ENCODE measurements at places on chromosomes 16 and 17. TPM values are rescaled to one million over a fixed set of nuclear protein-coding genes. Genes with fewer than 3 reads are reported as not detected.

The ELMO3 gene
- 4.0 TPM for total RNA-seq

DNA sequence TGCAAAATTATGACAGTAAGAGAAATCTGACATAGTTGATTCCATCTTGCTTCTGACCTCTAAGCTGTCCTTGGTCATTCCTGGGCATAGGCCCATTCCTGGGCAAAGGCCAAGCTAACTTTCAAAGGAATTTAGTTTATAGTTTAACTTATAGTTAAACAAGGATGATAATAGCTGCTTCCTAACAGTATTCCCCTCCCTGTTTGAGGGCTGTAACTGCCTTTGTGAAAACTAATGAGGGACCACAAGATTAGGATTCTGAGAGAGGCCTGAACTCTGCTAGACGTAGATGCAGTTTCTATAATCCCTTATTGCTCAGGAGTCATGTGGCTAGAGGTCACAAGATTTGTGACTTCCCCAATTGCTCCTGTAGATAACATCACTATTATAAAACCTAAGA lies 80.2 kb upstream of the ASIC2 start:
- no peak for DNase-seq

- DNase-seq = no peak
Measured at GRCh38 chr16:23288209-23288608, 13.9 kb upstream of the SCNN1B start.

- DNase-seq = no peak
Measured at GRCh38 chr17:28404007-28404406, 2.0 kb downstream of the SLC46A1 start.

The STAC2 gene
- total RNA-seq = 0.41 TPM

The SLC13A2 gene
- 1.1 TPM for total RNA-seq

DNA sequence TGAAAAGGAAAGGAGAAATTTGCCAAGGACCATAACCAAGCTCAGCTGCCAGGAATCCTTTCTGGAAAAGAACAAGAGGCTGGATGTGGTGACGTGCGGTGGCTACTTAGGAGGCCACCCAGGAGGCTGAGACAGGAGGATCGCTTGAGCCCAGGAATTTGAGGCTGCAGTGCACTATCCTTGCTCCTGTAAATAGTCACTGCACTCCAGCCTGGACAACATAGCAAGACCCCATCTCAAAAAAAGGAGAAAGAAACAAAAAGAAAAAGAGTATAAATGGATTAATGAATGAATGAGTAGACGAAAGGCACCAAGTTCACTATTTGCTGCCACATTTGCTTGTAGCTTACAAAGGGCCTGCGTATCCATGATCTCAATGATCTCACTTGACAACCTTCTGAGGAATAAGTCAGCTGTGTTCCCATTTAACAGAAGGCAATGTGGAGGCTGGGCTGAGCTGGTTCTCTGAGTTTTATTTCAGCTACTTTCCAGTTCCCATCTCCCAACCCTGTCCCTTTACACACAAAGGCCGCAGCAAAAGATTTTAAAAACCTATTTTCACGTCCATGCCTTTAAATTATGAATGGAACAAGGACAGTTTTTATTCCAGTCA lies 29.8 kb downstream of the ARSG start:
- no peak for DNase-seq

DNA sequence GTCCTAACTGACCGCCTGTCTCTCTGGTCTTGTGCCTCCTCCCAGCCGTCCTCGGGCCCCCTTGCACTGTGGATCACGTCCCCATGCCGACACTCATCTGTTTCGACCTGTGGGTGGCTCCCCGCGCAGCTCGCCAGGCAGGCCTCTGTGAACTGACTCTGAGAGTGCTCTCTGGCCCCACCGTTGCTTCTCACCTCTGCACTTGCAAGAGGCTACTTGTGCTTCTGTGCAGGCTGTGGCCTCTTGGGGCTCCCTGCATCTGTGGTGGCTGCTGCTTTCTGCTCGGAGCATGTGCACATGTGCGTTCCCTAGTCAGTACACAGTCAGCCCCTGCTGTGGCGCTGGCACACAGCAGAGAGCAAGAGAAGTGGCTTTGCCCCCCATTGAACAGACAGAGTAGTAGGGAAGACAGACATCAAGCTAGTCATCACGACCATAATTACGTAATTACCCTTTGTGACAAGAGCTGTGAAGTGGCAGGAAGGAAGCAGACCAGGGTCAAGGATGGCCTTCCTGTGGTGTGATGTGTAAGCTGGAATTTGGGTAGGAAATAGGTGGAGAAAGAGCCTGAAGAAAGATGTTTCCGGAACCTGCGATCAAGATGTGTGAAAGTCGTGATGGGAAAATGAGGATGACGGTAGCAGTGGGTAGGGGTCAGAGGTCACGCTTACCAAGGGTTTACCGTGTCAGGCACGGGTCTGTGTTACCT lies 256.0 kb upstream of the CACNG5 start:
- no peak for DNase-seq

DNA sequence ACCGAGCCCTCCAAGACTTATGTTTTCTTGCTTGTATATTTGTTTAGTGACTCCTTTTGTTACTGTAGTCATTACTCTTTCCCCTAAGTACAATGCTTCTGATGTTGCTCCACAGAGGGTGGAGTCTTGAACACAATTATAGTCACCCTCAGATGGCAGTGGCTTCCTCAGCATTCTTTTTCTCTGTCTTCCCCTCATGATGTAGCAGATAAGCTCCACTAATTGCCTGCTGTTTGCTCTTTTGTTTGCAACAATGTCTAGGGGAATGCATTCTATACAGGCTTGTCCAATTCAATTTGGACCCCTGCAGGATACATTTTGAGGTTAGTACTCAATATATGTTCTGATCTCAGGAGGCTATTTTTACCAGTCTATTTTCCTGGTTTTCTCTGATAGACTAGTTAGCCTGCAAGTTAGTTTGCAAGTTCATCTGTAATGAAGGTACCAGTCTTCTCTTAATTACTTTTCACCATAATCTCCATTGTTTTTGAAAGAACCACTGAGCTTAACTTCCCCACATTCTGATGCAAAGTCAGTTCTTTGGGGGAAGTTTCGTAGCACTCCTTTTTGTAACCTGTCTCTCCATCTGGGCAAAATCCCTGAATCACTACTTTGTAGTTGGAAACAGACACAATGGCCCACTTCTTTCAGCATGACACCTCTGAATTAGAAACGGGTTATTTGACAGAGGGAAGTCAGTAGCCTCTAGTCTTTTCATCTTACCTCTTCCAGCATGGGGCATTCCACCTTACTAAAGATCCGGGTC lies 1509.2 kb downstream of the CDH11 start:
- no peak for DNase-seq

DNA sequence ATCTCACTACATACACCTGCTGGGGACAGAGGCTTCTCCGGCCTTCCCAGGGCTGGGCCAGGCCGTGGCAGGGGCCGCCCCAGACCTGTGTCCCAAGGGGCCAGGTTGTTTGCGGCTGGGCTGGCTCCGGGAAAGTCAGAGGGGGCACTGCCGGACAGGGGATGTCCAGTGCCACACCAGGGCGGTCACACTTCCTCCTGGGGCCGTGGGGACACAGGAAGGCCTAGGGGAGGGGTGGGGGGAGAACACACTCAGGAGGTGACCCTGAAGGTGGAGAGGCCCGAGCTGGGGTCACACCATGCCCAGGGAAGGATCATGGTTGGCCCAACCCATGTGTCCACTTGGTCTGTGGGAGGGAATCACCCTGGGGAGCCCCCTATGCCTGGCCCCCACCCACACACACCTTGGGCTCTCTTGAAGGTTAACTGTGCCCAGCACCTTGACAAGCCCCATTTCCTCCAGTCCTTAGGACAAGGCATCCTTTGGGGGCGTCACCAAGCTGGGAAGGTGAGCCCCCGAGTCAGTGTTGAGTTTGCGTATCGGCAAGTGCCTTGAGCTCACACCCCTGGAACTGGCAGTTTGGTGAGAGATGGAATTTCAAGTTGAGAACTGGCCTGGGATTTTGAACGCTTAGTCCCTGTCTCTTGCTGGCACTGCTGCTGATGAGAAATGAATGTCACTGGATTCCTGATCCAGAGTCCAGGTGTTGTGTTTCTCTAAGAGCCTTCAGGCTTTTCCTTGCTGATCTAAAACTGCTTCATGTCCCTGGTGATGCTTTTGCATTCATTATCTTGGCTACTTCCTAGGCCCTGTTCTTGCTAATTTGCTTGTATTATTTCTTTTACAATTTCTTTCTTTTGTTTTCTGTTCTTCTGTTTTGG lies 7.7 kb upstream of the ACTG1 start:
- no peak for DNase-seq

DNA sequence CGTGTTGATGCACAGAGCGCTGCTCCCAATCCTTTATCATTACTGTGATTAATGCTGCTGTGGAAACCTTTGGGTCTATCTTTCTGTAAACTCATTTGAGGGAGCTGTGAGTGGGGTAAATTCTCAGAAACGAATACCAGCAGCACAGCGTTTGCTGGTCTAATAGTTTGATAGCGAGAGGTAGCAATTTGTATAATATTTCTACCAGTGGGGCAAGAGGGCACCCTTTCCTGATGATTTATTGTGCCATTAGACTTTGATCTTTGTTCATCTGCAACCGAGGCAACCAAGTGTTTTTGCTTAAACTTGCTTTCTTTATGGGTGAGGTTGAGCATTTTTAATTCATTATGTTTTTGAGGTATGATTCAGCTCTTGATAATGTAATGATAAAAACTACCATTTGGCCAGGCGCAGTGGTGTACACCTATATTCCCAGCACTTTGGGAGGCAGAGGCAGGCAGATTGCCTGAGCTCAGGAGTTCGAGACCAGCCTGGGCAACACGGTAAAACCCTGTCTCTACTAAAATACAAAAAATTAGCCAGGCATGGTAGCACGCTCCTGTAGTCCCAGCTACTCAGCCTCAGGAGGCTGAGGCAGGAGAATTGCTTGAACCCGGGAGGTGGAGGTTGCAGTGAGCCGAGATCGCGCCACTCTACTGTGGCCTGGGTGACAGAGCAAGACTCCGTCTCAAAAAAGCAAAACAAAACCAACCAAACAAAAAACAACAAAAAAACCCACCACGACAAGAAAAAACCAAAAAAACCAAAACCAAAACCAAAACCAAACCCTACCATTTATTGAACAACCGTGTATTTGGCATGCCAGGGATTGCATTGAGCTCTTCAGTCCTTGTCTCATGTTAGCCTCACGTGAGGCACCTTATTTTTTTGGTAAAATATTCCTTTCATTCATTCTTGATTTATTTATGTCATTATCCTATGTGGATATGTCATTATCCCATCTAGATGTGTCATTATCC lies 81.5 kb downstream of the PLCG2 start:
- no peak for DNase-seq

The TMEM88 gene
- 4.5 TPM for total RNA-seq

The GAS7 gene
- total RNA-seq = 144 TPM

GRCh38 chr16:85350973-85351372 lies 238.7 kb upstream of the CIBAR2 start:
- DNase-seq = peak; percentile 99

DNA sequence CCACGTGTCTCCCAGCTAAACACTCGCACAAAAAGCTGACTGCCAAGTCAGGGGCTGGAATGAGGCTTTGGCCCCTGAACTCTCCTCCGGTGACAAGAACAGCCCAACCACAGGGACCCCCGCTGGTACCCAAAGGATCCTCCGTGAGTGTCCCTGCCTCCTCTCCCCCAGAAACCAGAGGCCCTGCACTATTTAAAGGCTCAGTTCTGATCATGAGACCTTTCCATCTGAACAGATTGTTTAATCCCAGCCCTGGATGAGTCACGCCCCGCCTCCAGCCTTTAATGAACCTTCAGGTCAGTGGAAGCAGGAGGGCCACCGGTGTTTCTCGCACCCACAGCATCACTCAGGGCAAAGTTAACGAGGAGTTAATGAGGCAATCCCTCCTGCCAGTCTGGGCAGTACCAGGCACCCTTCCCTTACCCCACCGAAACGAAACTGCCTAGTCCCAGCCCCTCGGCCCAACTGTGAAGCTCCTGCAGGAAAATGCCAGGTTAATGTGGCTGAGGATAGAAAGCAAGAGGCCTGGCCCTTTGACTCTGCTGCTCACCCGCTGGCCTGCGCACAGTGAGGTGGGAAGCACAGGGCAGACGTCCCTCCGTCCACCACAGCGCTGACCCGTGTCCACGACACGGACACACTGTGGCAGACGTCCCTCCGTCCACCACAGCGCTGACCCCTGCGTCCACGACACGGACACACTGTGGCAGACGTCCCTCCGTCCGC lies 32.4 kb downstream of the TIMM22 start:
- DNase-seq = no peak

- peak; percentile 11 for DNase-seq
Measured at GRCh38 chr16:54568906-54569807, 282.6 kb upstream of the IRX3 start.

DNA sequence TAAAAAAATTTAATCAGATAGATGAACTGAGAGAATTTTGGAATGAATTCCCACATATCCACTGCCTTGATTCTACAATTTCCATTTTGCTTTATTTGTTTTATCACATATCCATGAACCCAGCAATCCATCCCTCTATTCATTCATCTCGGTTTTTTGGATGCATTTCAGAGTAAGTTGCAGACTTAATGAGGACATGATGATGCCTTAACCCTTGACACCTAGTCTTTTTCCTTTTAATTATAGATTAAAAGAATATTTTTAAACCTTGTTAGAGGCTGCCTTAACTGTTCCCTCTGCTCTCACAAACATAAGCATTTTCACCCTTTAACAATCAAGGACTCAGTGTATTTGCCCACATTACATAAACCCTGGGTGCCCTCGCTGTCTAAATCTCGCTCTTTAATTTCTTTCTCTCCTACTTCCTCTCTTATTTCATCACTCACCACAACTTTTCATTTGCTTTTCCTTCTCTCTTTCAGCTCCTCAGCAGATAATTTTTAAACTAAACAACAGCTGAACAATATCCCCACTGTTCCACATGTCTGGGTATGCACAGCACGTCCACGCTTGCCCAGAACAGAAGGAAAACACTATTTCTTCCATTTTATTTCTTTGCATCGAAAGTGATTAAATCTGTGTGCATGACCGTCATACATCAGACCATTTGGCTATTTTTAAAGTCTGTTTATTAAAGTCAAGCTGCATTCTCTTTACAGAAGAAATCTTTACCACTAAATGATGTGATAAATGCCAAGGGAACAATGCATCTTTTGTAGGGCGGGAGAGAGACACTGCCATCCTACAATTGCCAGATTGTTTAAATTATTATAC lies 39.9 kb downstream of the IQCK start:
- DNase-seq = peak; percentile 58

The PSMB10 gene
- 50.2 TPM for total RNA-seq

DNA sequence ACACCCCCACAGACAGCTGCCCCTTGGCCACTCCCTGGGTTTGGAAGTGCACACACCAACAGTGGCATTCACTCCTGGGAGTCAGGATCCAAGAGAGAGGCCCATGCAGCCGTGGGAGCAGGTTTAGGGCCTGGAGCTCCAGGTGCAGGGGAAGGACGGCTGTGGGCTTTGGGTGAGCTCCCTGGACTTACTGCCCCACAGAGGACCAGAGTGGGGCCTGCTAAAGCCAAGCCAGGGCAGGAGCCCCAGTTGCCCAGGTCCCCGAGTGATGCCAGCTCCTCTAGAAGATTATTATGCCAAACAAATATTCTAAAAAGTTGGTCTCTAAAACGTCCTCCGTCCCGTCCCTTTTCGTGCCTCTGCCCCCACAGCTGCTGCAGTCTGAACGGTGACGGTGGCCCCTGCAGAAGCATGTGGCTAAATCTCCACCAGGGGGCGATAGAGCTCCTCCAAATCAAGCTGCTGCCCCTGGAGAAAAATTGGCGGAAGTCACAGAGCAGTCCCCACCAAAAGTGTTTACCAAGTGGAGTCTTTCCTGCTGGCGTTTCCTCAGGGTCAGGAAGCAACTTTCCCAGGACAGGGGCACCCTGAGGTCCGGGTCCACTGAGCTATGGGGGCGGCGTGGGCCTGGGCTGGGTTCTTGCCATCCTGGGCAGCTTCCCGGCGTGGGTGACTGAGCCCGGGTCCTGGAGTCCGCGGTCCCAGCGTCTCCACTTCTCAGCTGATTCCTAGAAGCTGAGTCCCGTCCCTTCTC lies 4.2 kb downstream of the ARMC7 start:
- peak; percentile 97 for DNase-seq

Measured in tongue (tissue), 3 donors.